ENCODE measurements at places on chromosomes 7 and 10.

- peak; percentile 88 for DNase-seq
Measured at GRCh38 chr10:95508730-95509129, 52.4 kb downstream of the SORBS1 start.

GRCh38 chr10:21292763-21293517, 232.5 kb downstream of the SKIDA1 start:
- peak; percentile 99 for DNase-seq

GRCh38 chr7:36441344-36442022, 51.8 kb downstream of the ANLN start:
- no peak for DNase-seq

GRCh38 chr7:23938937-23939552, 229.0 kb downstream of the STK31 start:
- DNase-seq = peak; percentile 24

GRCh38 chr7:114297121-114297520, 117.5 kb upstream of the FOXP2 start:
- no peak for DNase-seq

- peak; percentile 96 for DNase-seq
Measured at GRCh38 chr10:62582804-62583208, 208.6 kb downstream of the ZNF365 start.

All from fibroblast of pulmonary artery (primary cell).